Left lung (tissue), 14 donors: ENCODE measurements at places on chromosomes 1 and 21. TPM values are rescaled to one million over a fixed set of nuclear protein-coding genes. Genes with fewer than 3 reads are reported as not detected.

Gene TNFRSF8
- polyA plus RNA-seq = 0.11 TPM

Gene RAB42
- 6.2 TPM for polyA plus RNA-seq

Gene PRR9
- polyA plus RNA-seq = not detected

Gene FCRL1
- 0.15 TPM for polyA plus RNA-seq

Gene ADORA3
- 1.0 TPM for polyA plus RNA-seq

Gene TMPRSS15
- not detected for polyA plus RNA-seq

Gene FMOD
- polyA plus RNA-seq = 89.3 TPM

Gene AMY1C
- polyA plus RNA-seq = 1.5 TPM

Gene HMCN1
- 56.8 TPM for polyA plus RNA-seq

Gene TMEM82
- polyA plus RNA-seq = 0.15 TPM

Gene MAGOH
- 71.9 TPM for polyA plus RNA-seq

Gene VSIG8
- polyA plus RNA-seq = 0.14 TPM

Gene RGL1
- 40.2 TPM for polyA plus RNA-seq

Gene ZNF593OS
- 2.2 TPM for polyA plus RNA-seq

Gene CNTN2
- polyA plus RNA-seq = 0.63 TPM

Gene KCNJ10
- 0.72 TPM for polyA plus RNA-seq

Gene HTR6
- polyA plus RNA-seq = not detected

Gene LDLRAD2
- 3.9 TPM for polyA plus RNA-seq

Gene CCDC190
- polyA plus RNA-seq = 0.68 TPM

Gene PDC
- polyA plus RNA-seq = 0.48 TPM

Gene SELP
- polyA plus RNA-seq = 11.4 TPM

Gene ANKRD35
- 3.7 TPM for polyA plus RNA-seq

Gene TNFAIP8L2
- polyA plus RNA-seq = 3.2 TPM

Gene TUT4
- 122 TPM for polyA plus RNA-seq

Gene SYT6
- polyA plus RNA-seq = 21.9 TPM

Gene COL6A1
- 574 TPM for polyA plus RNA-seq

Gene DENND1B
- 12.7 TPM for polyA plus RNA-seq

Gene DNAI4
- 13.9 TPM for polyA plus RNA-seq

Gene NME7
- 77.6 TPM for polyA plus RNA-seq

Gene DMBX1
- not detected for polyA plus RNA-seq

Gene YY1AP1
- polyA plus RNA-seq = 77.6 TPM

Gene SPTA1
- polyA plus RNA-seq = 9.6 TPM

Gene CADM3
- 1.6 TPM for polyA plus RNA-seq

Gene C1QTNF12
- polyA plus RNA-seq = 0.80 TPM

Gene SPATA17
- polyA plus RNA-seq = 5.1 TPM

Gene S100B
- polyA plus RNA-seq = 1.8 TPM

Gene RIPPLY3
- 2.3 TPM for polyA plus RNA-seq

Gene KIAA0040
- 17.6 TPM for polyA plus RNA-seq

Gene ACBD6
- 79.5 TPM for polyA plus RNA-seq

Gene FAM177B
- polyA plus RNA-seq = 0.41 TPM

Gene C1orf174
- 20.9 TPM for polyA plus RNA-seq

Gene ADGRB2
- 27.1 TPM for polyA plus RNA-seq

Gene TACSTD2
- 9.6 TPM for polyA plus RNA-seq
